HT-29 (cell line): ENCODE measurements at places on chromosomes 1 and 21.

- peak; percentile 52 for DNase-seq
Measured at GRCh38 chr1:55284856-55285255, 69.7 kb upstream of the USP24 start.

GRCh38 chr1:109902204-109902985, 8.3 kb upstream of the CSF1 start:
- no peak for DNase-seq

GRCh38 chr1:170929835-170930554, 5.3 kb upstream of the MROH9 start:
- DNase-seq: peak; percentile 68

- DNase-seq: no peak
Measured at GRCh38 chr1:206488466-206488865, 18.2 kb downstream of the IKBKE start.

DNA sequence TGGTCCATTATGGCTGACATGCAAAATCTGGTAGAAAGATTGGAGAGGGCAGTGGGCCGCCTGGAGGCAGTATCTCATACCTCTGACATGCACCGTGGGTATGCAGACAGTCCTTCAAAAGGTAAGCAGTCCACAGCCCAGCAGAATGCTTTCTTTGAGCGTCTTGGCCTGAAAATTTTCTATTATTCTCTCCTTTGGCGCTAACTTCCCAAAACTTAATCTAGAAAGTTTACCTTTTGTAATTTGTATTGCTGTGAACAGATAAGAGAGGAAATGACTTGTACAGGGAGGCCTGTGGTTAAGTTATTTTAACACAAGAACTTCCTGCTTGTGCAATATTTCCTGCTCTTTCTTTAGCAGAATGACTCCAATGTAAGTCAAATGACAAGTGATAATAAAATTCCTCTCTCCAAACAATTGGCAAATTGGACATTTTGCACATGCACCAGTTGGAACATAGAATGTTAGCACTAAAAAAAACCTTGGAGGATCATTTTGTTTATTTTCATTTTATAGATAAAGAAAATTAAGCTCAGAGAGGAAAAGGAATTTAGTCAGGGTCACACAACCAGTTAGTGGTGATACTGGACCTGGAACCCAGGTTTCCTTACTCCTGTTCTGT, 18.9 kb downstream of the CAP1 start:
- DNase-seq: peak; percentile 37

DNA sequence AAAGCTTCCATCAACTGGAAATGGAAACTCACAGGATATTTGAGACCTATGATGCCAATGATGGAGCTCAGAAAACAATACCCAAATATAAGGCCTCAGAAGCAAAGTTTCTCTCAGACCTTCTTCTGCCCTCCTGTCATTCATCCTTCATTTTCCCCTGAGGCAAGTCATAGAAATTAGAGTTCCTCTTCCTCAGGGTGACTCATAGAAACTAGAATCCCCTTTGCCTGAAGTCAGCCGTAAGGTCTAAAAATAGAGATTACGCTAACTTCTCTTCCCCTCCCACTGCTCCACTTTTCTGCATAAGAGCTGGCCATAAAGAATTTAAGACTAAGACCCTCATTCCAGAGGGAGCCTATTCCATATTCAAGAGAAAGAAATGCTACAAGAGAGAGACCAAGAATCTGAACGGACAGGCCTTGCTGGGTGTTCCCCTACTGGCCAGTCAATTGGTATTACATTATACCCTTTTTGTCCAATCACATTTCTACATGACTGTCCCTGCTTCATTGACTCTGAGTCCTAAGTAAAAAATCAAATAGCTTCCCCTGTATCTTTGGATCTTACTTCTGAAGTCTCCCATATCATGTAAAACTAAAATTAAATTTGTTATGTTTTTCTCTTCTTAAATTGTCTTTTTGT, 994.9 kb downstream of the ADGRL2 start:
- DNase-seq: no peak

DNA sequence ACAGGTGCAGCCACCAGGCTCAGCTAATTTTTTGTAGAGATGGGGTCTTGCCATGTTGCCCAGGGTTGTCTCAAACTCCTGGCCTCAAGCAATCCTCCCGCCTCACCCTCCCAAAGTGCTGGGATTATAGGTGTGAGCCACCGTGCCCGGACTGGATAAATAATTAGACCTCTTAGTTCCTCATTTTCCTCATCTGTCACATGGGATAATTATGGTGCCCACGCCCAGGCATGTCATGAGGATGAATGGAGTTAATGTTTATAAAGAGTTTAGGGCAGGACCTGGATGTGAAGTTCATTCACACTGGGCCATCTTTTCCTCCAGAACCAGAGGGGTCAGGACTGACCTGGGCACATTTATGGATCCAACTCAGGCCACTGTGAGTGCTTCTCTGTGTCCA, 23.7 kb downstream of the PADI3 start:
- DNase-seq: no peak
